NCI-H2171 (cell line): ENCODE measurements at places on chromosomes 11 and 22.

DNA sequence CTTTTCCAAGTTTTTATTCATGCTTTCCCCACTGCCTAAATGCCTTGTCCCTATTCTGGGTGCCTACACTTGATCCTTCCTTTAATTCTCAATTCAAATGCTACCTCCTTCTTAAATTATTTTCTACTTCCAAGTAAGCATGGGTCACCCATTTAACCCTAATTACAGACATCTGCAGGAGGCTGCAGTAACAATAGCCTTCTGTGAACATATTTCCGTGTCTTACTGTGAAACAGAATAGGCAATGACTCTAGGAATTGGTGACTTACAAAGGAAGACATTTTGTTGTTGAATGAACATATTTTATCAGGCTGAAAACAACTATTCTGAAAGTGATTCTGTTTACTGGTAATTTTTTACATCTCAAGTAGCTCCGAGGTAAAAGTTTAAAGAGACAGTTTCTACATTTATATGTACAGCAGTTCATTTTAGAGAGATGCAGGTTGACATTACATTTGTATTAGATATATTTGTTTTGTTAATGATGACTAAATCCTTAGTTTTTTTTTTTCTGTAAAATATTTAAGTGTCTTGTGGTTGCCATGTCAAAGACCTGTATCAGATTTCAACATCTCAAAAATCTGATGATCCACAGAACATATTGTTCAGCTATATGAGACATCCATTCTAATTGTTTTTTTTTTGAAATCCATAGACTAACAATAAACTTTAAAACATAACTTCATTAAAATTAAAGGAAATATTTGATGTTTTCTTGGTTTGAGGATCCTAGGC, 316.8 kb downstream of the CASP12 start:
- no peak for DNase-seq

- DNase-seq: no peak
Measured at GRCh38 chr22:49247194-49247924, 580.3 kb downstream of the BRD1 start.

- DNase-seq: no peak
Measured at GRCh38 chr11:67639438-67639859, at the start of gene TBX10. Gene TBX10 (minus strand): TSS chr11:67639763. CDS start chr11:67639472, 291 bp downstream.

- DNase-seq: no peak
Measured at GRCh38 chr11:46075928-46076327, 45.3 kb downstream of the PHF21A start.

GRCh38 chr11:120709808-120710207, 198.3 kb downstream of the GRIK4 start:
- DNase-seq: no peak

GRCh38 chr11:44198146-44198724, 102.8 kb downstream of the EXT2 start:
- DNase-seq: no peak

DNA sequence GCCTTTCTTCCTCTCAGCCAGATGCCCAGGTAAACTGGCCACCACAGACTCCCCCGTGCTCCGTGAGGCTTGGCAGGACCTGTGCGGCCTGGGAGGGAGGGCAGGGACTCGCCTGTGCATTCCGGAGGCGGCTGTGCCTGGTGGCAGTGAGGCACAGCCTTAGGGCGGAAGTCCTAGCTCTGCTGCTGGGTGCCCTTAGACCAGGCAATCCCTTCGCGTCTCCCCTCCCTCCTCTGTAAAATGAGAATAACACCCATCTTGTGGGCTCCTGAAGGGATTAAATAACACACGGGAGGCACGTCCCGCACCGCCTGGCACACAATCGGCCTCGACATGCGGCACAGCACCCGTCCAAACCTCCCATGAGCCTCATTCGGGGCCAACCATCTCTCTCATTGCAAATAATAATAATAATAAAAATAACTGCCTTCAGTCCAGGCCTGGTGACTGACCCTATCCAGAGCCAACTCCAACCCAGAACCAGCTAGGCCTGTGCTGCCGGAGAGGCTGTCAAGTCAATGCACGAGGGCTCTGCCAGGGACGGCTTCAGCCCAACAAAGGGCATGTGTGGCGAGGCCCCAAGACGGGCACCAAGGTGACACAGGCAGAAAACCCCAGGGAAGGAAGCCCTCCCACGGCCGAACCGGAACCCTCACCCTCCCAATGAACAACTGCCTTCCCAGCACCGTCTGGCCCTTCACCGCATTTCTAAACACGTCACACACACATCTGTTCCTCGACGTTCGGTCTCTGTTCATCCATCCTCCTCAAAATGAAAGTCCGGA, 8.2 kb downstream of the LTO1 start:
- no peak for DNase-seq

GRCh38 chr11:12512132-12512531, 134.8 kb downstream of the PARVA start:
- no peak for DNase-seq

DNA sequence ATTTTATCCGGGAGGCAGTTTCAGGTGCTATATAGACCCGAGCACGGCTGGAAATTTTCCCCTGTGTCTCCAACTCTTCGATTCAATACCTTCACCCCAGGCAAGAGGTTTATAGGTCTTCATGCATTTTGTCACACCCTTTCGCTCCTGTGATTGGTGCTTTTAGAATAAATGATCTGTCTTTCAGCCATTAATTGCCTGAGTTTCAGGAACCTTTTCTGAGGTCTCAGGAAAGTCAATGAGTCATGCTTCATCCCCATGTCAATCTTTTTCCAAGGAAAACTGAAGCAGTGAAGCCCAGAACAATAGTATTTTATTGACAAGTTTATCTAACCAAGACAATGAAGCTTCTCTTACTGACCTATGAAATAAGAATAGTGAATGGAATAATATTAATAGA, 29.9 kb downstream of the FAM181B start:
- no peak for DNase-seq

GRCh38 chr22:28938286-28938833, 55.0 kb downstream of the ZNRF3 start:
- DNase-seq: no peak

DNA sequence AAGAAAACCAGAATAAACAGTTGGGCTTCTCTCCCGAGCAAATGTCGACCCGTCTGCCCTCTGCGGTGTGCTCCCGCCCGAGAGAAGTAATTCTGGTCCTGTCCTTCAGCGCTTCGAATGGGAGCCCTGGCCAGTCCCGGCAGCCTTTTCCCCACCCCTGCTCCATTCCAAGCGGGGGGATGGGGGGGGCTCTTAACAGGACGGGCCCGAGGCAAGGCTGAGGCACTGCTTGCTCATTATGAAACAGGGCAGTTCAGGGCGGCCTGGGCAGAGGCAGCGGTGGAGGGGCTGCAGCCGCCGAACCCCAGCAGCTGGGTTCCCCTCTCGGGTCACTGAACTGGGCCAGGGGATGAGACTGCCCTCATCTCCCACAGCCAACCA, 9.1 kb downstream of the BACE1-AS start:
- no peak for DNase-seq
